Cardiac septum (tissue), 1 donor: ENCODE measurements at places on chromosomes 3 and 15.

DNA sequence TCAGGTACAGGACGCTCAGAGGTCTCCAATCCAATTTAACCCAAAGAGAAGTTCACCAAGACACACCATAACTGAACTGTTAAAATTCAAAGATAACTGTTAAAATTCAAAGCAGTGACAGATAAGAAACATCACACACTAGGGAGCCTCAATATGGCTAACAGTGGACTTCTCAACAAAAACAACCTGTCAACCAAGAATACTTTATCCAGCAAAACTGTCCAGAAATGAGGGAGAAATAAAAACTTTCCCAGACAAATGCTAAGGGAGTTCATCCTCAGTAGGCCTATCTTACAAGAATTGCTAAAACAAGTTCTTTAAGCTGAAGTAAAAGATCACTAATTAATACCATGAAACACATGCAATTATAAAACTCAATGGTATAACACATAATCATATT lies 36.3 kb upstream of the MYLK start:
- no peak for DNase-seq

GRCh38 chr3:170387950-170388349 lies 30.4 kb downstream of the SKIL start:
- DNase-seq, result no peak

- no peak for DNase-seq
These were observed 53.0 kb downstream of the TBC1D2B start for GRCh38 chr15:78024519-78024870.

- DNase-seq, result no peak
These were observed 496.0 kb upstream of the THBS1 start for GRCh38 chr15:39084674-39085530.

DNA sequence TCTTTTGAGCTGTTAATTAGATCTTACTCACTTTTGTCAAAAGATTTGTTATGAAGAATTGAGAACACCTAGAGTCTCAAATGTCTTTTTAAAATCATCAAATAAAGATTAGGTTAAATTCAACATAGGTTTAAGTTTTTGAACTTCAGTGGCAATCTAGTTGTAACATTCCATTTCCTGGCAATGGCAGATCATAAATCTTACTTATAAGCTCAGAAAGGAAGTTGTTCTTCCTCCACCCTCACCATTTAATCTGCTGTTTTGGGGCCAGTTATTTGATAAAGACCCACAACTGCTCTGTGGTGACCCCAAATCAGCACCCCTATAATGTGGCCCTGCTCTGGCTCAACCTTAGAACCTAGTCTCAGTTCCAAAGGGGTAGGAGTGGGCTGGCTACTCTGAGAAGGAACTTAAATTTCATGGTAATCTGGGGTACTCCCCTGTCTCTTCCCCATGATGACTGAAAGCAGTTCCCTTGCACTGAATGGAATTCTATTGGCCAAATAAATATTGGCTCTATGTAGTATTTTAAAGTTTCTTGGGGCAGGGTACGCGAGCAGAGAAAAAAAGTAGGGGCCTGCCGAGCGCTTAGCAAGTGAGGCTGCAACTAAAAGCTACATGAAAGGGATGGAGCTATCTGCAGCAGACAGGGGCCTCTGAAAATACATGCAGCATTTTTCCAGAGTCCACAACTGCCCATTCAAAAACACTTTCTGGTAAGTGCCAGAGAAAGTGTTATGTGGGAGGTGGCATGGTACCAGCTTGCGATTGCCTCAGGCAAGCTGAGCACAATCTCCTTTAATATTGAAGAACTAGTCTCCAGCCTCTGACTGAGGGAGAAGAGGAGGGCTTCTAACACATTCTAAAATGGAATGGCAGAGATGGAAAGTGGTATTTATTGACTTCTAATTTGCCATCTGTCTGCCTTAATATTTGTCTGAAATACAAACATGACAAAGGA lies 103.6 kb upstream of the RASGRP1 start:
- DNase-seq, result no peak

DNA sequence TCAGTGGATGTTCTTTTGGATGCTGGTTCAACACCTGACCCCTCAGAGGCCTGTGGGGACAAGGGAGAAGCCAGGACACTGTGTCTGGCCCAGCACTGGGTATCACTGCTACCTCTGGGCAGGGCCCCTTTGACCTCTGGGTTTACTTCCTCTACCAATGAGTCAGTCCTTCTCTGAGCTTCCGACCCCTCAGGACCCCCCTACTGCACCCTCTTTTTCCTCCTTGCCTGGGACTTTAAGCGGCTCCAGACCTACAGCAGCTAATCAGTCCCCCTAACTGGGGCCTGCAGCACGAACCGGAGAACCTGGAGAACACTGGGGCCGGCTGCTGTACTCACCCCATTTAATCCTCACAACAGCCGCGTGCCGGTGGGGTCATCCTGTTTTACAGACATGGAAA lies 3.8 kb downstream of the CHST14 start:
- DNase-seq, result no peak

GRCh38 chr3:70742081-70742480 lies 429.6 kb upstream of the MDFIC2 start:
- no peak for DNase-seq

DNA sequence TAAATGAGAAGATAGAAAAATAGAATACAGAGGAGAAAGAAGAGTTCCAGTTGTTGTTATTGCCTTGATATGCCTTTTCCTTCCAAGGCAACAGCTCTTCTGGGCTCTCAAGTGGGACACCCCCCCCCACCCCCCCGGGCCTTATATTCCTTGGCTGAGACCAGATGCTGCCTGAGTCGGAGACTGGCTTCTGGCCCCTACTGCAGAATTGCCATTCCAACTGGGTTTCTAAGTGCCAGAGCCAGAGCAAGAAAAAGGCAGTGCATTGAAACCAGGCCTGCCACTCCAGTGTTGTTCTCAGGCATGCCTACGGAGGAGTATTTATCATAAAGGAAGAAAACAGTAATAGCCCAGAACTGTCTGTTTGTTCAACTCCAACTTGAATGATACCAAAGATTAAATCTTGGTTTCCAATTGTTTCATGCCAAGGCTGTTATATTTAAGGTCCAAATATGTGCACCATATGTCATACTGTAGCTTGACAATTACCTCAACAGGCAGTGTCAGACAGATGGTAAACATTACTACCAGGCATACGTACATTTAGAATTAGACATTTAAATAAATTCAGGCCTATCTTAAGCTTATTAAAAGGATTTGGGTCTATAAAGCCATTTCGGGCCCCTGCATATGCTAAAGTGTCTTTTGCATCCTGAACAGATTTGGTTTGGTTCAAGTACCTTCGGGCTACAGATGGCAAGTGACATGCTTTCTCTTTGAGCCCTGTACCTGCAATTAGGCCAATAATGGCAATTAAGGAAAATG lies 209.9 kb upstream of the SEMA6D start:
- DNase-seq, result no peak

- DNase-seq, result no peak
These were observed 695 bp downstream of the RPL32 start for GRCh38 chr3:12840591-12841148.

DNA sequence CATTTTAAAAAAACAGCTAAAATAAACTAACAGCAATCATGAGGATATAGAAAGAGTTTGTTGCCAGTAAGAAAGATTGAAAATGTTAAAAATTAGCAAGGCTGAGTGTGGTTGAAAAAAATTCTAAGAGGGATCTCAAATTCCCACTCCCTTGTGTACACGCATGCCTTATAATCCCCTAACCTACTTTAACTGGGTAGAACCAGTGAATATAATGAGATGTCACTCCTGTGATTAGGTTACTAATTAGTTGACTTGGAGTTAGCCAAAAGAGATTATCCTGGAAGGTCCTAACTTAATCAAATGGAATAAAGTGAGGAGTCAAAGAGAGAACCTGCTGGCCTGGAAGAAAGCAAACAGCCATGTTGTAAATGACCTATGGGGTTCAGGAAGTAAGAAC lies 286.0 kb upstream of the TGFBR2 start:
- DNase-seq, result no peak

GRCh38 chr3:54341811-54342210 lies 219.5 kb downstream of the CACNA2D3 start:
- DNase-seq, result no peak

GRCh38 chr3:127589600-127590281 lies 792 bp downstream of the TPRA1 start:
- DNase-seq, result no peak

DNA sequence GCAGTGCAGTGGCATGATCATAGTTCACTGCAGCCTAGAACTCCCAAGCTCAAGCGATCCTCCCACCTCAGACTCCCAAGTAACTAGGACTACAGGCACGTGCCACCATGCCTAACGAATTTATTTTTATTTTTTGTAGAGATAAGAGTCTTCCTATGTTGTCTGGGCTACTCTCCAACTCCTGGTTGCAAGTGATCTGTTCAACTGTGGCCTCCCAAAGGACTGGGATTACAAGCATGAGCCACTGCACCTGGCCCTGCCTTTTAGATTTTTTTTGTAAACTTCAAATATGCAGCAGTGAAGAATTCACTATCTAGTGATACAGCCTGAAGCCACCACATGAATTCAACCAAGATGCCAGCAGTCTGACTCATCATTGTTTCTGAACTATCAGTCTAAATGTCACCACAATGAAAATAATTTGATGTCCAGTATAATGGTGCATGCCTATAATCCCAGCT lies 32.7 kb downstream of the UBXN7 start:
- DNase-seq, result no peak

DNA sequence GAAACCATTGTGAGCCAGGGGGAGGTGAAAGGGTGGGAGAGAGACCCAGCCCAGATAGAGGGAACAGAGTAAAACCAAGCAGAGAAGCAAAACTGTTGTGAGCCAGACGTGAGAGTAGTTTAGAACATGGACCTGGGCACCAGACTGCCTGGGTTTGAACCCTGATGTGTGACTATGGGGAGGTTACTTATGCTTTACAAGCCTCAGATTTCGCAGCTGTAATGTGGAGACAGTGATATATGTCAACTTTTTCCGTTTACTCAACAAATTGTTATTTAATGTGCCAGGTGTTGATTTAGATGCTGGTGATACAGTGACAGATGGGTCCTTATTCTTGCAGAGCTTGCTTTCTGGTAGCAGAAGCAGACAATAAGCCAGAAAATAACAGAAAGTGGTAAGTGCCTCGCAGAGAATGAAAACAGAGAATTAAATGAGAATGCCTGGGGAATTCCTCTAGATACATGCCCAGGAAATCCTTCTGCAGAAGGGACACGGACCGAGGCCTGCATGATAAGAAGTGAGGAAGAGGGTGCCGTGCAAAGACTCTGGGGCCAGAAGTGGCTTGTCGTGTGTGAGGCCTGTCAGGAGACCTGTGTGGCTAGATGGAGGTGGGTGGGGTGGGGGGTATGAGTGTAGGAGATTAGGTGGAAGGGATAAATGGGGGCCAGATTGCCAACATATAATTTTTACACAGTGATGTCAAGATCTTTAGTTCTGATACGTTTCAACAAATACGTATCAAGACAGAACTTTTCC lies 15.0 kb downstream of the KAT2B start:
- no peak for DNase-seq

DNA sequence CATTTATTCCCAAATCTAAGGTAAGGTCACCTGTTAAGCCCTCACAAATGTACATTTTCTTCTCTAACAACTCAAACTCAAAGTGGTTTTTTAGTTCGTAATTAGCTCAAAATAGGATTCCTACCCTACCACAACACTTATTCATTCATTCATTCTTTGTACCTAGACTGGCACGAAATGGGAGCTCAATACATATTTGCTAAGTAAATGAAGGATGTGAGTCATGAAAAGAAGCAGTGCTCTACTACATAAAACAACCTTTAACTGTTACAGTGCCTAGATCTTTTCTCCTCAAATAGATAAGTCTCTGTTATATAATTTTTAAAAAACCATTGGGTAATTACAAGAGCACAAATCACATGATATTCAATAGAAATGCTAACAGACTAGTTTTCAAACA lies 13.1 kb downstream of the RSL24D1 start:
- no peak for DNase-seq

DNA sequence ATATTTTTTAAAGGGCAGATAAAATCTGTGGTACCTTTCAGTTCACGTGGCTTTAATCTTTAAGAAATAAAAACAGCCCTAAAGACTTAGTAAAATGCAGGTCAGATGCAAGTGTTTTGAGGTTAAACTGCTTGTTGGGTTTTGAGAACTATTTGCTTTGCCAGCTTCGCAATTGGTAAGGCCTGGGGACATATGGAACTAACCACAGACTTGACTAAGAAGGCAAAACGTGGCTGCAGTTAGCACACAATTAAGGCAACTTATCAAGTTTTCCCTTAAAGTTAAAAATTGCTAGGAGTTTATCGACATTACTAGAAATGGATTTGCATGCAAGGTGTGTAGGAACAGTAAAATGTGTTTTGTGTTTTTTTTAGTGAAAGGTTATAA lies 206.9 kb downstream of the ZNF385D start:
- DNase-seq, result no peak

DNA sequence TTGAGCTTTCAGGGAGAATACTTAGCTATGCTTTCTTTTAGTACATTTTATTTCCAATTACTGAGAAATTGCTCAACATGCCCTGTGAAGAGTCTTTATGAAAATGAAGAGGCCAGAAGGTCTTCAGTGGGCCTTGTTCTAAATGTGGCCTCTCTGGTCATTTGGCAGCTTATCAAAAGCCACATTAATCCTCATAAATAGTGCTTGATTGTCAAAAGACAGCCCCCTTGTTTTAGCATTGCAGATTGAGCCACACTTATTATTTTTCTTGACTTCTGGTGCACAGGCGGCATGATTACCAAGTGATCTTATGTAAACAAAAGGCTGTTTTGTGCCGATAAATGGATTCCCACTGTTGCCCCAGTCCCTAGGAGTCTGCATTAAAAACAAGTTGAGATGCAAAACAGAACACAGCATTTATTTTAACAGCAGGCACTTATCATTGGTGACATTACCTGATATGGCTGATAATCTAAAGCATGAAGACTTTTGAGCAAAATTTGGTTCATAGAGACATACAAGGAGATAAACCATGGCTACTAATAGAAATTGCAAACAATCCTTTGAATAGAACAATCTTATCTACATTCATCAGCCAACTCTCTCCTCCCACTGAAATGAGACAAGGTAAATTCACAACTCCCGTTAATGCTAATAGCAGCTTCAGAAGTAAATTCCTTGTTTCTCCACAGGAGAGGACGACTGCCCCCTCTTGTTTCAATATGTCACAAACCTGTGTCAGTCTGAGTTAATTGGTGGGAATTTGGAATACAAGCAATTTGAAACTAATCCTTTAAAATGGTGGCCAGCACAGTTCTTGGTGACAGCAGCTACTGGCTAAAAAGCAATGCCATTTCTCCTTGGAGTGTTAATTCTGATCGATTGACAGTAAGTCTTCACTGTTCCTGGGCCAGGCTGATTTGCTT lies 194.3 kb downstream of the NSUN3 start:
- no peak for DNase-seq

- peak; percentile 17 for DNase-seq
These were observed 18.2 kb upstream of the ACOX2 start for GRCh38 chr3:58555203-58555602.

GRCh38 chr3:61157414-61157813 lies 93.8 kb downstream of the FHIT start:
- DNase-seq, result no peak

GRCh38 chr3:132781922-132782321 lies 59.7 kb upstream of the NPHP3 start:
- no peak for DNase-seq

DNA sequence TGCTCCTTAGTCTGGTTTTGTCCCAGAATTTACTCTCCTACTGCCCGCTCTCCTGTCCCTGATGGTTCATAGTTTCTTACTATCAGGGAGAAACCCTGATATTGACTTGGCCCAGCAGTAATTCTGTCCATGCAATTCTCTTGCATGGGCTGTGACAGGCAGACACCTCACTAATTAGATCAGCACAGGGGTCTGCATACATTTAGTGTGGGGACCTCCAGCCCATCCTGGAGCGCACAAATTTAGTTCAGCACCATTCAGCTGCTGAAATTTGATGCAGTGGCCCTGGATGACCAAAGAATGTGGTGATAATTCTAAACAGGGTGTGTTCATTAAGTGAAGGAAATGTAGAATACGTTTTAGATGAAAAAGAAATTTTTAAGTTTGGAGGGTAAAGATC lies 555.5 kb upstream of the TBL1XR1 start:
- DNase-seq, result no peak
